Activated CD4-positive, alpha-beta T cell treated with anti-CD3 and anti-CD28 coated beads, Interleukin-10, Interleukin-2, amounts not matched to agents 100 ng/mL and 50 ng/mL, durations not matched to agents 16 hours and 8 hours (primary cell): ENCODE measurements at places on chromosomes 5 and 9.
A peak's percentile ranks its signal among the peaks of the same experiment; 100 is the strongest.

GRCh38 chr9:114437401-114437893 lies 49.7 kb upstream of the AKNA start:
- no peak for DNase-seq

- no peak for DNase-seq
Observed at GRCh38 chr9:93468763-93469456, 15.5 kb upstream of the FAM120AOS start.

- no peak for DNase-seq
Observed at GRCh38 chr5:159448-160172, 31.7 kb upstream of the LRRC14B start.

DNA sequence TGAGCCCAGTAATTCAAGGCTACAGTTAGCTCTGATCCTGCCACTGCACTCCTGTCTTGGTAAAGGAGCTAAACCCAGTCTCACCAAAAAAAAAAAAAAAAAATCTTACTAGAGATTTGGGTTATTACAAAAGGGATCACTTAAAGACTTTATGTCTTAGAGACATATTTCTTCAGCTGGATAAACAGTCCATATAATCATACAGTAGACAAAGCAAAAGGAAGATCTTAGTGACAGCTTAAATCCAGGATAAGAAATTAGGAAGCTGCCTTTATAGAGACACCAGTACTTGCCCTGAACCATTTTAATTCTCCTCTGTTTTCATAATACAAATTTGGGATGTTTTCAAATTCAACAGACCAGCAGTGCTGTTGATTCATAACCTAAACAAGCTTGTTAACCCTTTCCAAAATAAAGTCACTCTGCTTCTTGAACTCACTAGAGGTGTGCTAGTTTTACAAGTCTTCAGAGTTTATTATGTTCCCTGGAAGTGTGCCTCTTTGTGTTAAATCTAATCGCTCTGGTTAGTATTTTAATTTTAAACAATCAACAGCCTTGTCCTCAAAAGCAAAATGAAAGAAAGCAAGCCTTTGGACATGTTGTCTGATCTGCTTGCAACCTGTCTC lies 255.5 kb downstream of the ARRDC3 start:
- no peak for DNase-seq

- peak; percentile 20 for DNase-seq
Observed at GRCh38 chr5:10307206-10308148, at the start of gene CMBL. Gene CMBL, minus strand, starts transcription at chr5:10307902. Its CDS starts 17,140 bp downstream, at chr5:10290762.

- no peak for DNase-seq
Observed at GRCh38 chr9:128099231-128099931, 28.1 kb downstream of the PTGES2 start.
